ENCODE measurements at places on chromosomes 16 and 17.

GRCh38 chr16:11949527-11949926, 7.7 kb upstream of the NPIPB2 start:
- DNase-seq, result no peak

- DNase-seq, result no peak
Observed at GRCh38 chr17:14047591-14047990, 21.7 kb upstream of the COX10 start.

GRCh38 chr16:381012-381788, 578 bp downstream of the PGAP6 start:
- no peak for DNase-seq

DNA sequence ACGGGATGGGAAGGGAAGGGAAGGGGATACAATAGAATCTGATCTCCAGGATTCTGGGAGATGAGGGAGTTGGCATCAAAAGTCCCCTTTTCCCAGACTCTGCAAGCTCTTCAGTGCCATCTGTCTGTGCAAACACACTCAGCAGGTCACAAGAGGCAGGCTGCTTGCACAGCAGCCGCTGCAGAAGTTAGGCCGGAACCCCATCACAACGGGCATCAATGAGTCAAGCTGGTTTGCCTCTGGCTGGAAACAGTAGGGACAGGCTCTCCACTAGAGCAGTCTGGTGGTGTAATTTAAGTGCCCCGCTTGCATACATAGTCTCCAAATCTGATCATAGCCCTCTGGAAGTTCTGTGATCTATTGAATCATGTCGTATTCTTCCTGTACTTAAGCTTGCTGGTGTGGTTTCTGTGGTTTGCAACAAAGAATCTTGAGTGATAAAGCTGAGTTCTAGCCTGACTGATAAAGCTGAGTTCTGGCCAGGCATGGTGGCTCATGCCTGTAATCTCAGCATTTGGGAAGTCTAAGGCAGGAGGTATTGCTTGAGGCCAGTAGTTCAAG, 33.7 kb upstream of the KDM8 start:
- no peak for DNase-seq

- DNase-seq, result no peak
Observed at GRCh38 chr16:28196387-28196987, 15.3 kb downstream of the XPO6 start.

All from cortex of kidney (tissue), 1 donor.